ENCODE measurements at places on chromosomes 4 and X. TPM values are rescaled to one million over a fixed set of nuclear protein-coding genes. Genes with fewer than 3 reads are reported as not detected.

DNA sequence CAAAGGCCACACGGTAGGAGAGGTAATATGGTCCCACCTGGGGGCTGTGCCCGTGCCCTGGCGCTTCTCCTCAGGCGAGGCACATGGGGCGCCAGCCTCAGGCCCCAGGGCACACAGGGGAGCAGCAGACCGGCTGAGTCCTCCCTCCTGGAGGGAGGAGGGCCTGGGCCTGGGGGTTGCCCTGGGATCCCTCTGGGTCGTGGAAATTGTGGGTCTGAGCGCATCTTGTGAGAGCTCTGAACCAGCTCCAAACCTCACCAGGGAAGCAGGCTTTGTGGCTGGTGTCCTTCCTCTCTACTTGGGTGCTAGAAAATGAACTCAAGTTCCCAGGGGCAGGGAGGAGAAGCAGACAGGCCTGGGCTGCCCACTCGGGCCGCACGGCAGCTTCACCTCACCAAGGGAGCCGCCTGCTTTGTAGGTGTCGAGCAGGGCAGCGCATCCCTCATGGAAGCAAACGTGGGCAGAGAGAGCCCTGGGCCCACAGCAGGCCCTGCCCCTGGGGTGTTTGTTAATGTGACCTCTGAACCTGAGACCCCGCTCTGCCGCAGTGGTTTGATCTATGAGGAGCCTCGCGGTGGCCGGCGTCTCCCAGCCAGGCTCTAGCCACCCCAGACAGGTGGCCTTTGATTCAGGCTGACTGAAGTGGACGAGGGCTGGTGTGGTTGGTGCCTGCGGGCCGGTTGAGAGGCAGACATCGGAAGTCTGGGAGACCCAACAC is 10.8 kb downstream of the HTRA3 start:
- H3K27ac ChIP-seq = no peak overlapping the region
- no peak overlapping the region for H3K4me3 ChIP-seq
- DNase-seq = no peak
- H3K36me3 ChIP-seq = no peaks in the 10 kb centered on the region
- peaks cover 5% of the 10 kb centered on the region for H3K4me1 ChIP-seq

- no peaks in the 10 kb centered on the region for H3K27me3 ChIP-seq
- no peaks in the 10 kb centered on the region for H3K4me1 ChIP-seq
- no peak overlapping the region for H3K4me3 ChIP-seq
- H3K27ac ChIP-seq = no peak overlapping the region
- H3K36me3 ChIP-seq = no peaks in the 10 kb centered on the region
Measured at GRCh38 chr4:159542296-159542695, 439.4 kb downstream of the RAPGEF2 start.

- no peaks in the 10 kb centered on the region for H3K36me3 ChIP-seq
- peaks cover 4% of the 10 kb centered on the region for H3K27me3 ChIP-seq
- H3K4me1 ChIP-seq = no peaks in the 10 kb centered on the region
Measured at GRCh38 chr4:100842856-100843255, 325.0 kb upstream of the EMCN start.

- no peaks in the 10 kb centered on the region for H3K4me1 ChIP-seq
- H3K27me3 ChIP-seq = peaks cover 6% of the 10 kb centered on the region
- H3K27ac ChIP-seq = no peak overlapping the region
Measured at GRCh38 chr4:14708574-14708973, 293.7 kb upstream of the CPEB2 start.

- no peaks in the 10 kb centered on the region for H3K36me3 ChIP-seq
- no peak for DNase-seq
Measured at GRCh38 chrX:119130911-119131310, 3.3 kb upstream of the KIAA1210 start.

DNA sequence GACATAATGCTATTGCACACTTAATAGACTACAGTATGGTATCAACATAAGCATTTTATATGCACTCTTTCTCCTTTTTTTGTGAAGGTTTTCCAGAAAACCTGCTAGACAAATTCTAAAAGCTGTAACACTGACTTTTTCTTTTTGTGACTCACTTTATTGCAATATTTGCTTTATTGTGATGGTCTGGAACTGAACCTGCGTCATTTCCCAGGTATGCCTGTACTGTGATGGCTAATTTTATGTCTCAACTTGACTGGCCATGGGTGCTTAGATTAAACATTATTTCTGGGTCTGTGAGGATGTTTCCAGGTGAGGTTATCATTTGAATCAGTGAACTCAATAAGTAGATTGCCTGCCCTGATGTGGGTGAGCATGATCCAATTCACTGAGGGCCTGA is 35.5 kb upstream of the LAMP2 start:
- H3K27ac ChIP-seq = no peak overlapping the region
- DNase-seq = no peak
- no peaks in the 10 kb centered on the region for H3K36me3 ChIP-seq
- H3K4me3 ChIP-seq = no peak overlapping the region

DNA sequence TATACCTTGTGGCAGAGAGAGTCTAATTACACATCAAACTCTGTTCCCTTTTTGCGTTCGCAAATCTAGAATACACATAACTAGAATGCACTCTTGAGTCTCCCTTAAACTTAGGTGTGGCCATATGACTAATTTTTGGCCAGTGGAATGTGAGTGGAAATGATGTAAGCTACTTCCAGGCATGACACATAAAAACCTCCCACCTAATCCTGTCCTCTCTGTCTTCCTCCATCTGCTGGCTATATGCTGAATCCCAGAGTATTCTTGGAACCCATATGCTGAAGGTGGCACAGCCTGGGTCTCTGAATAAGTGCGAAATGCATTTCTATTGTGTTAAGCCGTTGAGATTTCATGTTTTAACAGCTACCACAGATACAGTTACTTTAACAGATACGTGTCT is 269.9 kb upstream of the NRK start:
- no peaks in the 10 kb centered on the region for H3K4me1 ChIP-seq
- H3K4me3 ChIP-seq = no peak overlapping the region
- no peak overlapping the region for H3K27ac ChIP-seq
- no peaks in the 10 kb centered on the region for H3K36me3 ChIP-seq
- H3K27me3 ChIP-seq = no peaks in the 10 kb centered on the region

DNA sequence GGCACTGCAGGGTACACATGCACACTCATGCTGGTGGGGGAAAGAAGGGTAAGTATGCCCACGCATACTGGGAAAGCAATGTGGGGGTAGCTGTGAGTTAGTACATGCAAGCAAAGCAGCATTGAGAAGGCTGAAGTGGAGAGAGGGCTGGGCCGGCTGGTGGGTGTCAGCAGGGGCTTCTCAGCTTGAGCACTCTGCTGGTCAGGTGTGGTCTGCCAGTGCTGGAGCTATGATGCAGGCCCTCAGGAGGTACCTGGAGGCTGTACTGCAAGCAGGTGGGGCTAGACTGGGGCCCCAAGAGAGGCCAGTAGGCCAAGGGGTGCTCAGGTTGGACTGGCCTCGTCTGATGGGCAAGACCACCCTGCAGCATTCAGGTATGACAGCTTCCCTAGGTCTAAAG is 61.9 kb upstream of the SERPINA7 start:
- DNase-seq = no peak
- no peaks in the 10 kb centered on the region for H3K27me3 ChIP-seq
- H3K4me1 ChIP-seq = no peaks in the 10 kb centered on the region
- no peak overlapping the region for H3K4me3 ChIP-seq
- H3K27ac ChIP-seq = no peak overlapping the region
- no peaks in the 10 kb centered on the region for H3K36me3 ChIP-seq

DNA sequence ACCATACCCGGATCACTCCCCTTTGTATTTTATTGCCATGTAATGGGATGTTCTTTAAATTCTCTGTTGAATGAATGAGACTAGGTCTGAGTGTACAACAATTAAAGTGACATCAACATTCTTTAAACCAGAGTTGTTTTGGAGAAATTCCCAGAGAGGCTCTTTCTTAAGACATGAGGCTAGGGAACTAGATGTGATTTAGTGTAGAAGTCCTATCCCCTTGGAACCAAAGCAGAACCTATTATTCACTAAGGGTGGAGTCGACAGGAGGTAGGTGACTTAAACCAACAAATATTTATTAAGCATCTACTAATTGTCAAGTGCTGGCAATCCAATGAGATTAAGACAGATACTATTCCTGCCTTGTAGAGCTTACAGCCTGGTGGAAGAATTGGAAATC is 1.7 kb downstream of the EIF1AX start:
- peaks cover 26% of the 10 kb centered on the region for H3K4me1 ChIP-seq
- peaks cover 10% of the 10 kb centered on the region for H3K36me3 ChIP-seq

TREX2 gene
- total RNA-seq = 3.1 TPM

DNA sequence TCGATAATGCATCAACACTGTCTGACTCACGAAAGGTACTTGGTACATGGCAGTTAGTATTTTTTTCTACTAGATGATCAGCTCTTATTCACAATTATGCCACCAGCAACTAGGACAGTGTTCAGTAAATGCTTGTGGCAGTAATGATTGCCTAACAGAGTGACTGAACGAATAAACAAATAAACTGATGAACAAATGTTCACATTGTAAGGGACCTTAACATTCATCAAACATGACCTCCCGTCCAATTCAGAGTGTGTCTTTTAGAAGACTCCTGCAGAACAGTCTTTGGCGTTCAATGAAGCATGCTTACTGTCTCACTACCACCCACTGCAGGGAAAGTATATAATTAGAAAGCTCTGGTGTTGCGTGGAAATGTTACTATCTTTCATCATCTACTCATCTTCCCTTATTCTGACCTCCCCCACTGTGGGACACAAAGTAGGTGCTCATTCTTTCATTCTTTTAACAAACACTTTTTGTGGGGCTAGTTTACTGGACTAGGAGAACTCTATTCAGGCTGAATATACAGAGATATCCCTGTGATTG is 319.3 kb downstream of the RAB28 start:
- H3K36me3 ChIP-seq = no peaks in the 10 kb centered on the region
- H3K27me3 ChIP-seq = no peaks in the 10 kb centered on the region

CYSLTR1 gene
- total RNA-seq = 4.2 TPM

RIPPLY1 gene
- not detected for total RNA-seq

DNA sequence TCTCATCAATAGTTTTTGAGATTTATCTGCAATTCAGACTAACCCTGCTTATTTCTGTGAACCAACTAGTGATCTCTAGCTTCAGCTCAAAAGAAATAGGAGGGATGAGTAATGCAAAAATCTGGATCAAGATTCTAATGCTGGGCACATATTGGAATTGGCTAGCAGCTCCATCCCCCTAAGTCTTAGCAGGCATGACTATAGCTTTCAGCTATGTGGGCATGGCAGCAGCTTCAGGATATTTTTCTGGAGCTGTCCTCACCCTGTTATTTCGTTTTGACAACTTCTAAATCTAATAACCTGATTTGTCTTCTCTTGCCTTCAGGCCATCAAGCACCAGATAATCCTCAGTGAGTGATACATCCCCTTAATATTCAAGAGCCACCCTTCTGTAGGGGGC is 50.8 kb upstream of the GNPDA2 start:
- no peak for DNase-seq
- no peaks in the 10 kb centered on the region for H3K36me3 ChIP-seq
- no peak overlapping the region for H3K27ac ChIP-seq
- no peaks in the 10 kb centered on the region for H3K27me3 ChIP-seq
- no peaks in the 10 kb centered on the region for H3K4me1 ChIP-seq

GJB1 gene
- total RNA-seq = 0.26 TPM

GABRG1 gene
- total RNA-seq = not detected

ENPEP gene
- total RNA-seq = 0.68 TPM

- H3K27ac ChIP-seq = no peak overlapping the region
- no peak for DNase-seq
- H3K27me3 ChIP-seq = no peaks in the 10 kb centered on the region
- H3K36me3 ChIP-seq = no peaks in the 10 kb centered on the region
Measured at GRCh38 chrX:95718746-95719145, 965.9 kb upstream of the DIAPH2 start.

MAGED4B gene
- 4.5 TPM for total RNA-seq

DNA sequence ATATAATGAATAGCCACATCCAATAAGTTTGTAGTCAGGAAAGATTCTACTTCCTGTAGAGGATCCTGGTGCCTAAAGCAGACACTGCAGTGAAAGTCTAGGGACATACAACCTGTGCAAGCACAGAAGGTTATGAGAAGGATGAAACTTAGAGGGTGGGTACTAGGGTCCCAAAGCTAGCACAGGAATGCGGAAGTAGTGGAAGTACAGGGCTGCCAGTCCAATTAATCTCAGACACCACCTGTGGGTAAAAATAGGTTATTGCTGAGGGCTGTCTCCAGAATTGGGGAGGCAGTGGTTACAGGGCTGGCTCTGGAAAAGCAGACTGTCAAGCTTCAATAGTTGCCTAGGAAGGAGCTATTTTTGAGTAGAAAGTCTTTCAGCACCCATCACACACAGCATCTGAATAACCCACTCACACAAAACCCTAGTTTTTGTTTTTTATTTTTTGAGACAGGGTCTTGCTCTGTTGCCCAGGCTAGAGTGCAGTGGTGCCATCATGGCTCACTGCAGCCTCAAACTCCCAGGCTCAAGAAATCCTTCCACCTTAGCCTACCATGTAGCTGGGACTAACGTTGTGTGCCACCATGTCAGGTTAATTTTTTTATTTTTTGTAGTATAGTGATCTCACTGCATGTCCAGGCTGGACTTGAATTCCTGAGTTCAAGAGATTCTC is 50.8 kb upstream of the ELF2 start:
- H3K4me1 ChIP-seq = peaks cover 8% of the 10 kb centered on the region
- H3K4me3 ChIP-seq = no peak overlapping the region
- no peaks in the 10 kb centered on the region for H3K36me3 ChIP-seq
- peaks cover 4% of the 10 kb centered on the region for H3K27me3 ChIP-seq
- no peak overlapping the region for H3K27ac ChIP-seq

CYTL1 gene
- not detected for total RNA-seq

FAM53A gene
- total RNA-seq = 0.97 TPM

RBM47 gene
- total RNA-seq = 2.7 TPM

MAGEA12 gene
- not detected for total RNA-seq

GRCh38 chr4:168177546-168178149 is 85.3 kb downstream of the ANXA10 start:
- no peak overlapping the region for H3K4me3 ChIP-seq
- H3K27ac ChIP-seq = no peak overlapping the region
- no peaks in the 10 kb centered on the region for H3K4me1 ChIP-seq

GUCY1A1 gene
- total RNA-seq = not detected

PGAM4 gene
- not detected for total RNA-seq

GDPD2 gene
- not detected for total RNA-seq

YY2 gene
- 1.5 TPM for total RNA-seq

DNA sequence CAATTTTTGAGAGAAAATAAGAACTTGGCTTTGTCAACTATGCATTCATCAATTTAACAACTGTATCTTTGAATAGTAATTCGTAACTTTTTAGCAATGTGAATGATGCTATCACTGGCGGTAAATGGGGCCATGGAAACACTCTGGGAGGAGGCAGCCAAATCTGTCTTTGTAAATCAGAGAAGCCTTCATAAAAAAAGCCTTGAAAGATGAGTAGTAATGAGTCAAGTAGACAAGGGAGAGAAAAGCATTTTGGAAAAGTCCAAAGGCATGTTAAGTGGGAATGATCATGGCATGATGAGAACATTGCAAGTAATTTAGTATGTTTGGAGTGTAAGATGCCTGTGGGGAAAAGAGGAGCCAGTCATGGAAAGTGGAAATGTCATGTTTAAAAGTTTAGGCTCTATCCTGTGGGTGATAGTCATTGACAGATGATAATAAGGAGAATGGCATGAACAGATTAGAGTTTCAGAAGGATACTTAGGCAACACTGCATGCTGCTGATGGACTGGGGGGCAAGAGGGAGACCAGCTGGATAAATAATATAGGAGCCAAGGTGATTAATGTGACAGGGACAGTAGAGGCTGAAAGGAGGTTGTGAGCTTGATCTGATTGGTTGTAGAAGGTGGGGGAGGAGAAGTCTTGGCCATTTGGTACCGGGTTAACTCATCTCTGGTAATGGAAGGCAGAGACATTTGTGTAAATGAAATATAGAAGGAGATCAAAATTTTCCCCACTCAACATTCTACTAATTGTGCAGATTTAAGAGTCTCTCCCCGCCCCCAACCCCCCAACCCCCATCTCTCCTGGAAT is 16.3 kb downstream of the SPRY1 start:
- H3K4me3 ChIP-seq = peak overlapping the region; percentile 79
- H3K27ac ChIP-seq = peak overlapping the region; percentile 90
- H3K27me3 ChIP-seq = no peaks in the 10 kb centered on the region
- peaks cover 49% of the 10 kb centered on the region for H3K4me1 ChIP-seq
- no peak for DNase-seq
- no peaks in the 10 kb centered on the region for H3K36me3 ChIP-seq
